Lung (tissue), 17 donors: ENCODE measurements at places on chromosomes 12 and 14. TPM values are rescaled to one million over a fixed set of nuclear protein-coding genes. Genes with fewer than 3 reads are reported as not detected.

NANOG gene
- total RNA-seq: 0.49 TPM

CD9 gene
- total RNA-seq: 406 TPM

APOF gene
- not detected for total RNA-seq

HHIPL1 gene
- total RNA-seq: 4.0 TPM

KCNJ8 gene
- total RNA-seq: 14.6 TPM

TMEM229B gene
- 4.5 TPM for total RNA-seq
